ENCODE measurements at places on chromosomes 6 and 20.

DNA sequence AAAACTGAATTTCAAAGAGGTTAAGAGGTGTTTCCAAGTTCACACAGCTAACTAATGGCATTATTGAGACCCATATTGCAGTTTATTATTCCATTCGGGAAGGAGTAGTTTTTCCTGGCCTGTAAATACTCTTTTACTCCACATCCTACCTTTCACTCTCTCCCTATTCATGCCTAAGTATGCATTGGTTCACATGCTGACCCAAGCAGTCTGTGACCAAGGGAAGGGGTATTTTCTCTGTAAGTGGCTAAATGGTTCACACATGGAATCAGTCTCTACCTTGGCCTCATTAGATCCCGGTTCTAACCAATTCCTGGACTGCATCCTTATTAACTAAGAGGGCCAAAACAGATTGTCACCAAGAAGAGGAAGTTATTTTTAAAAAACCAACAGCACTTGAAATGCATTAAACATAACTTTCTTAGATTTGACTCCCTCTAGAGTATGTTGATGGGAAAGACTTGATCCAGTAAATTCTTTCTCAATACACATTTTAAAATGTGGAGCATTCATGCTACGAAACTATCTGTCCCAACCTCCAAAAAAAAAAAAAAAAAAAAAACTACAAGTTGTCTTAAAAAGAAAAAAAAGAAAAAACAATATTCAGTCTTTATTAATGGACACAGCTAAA is 17.8 kb upstream of the RSPO3 start:
- no peak for DNase-seq

GRCh38 chr6:29827579-29828470 is at the start of gene HLA-G:
HLA-G (plus strand) TSS chr6:29827825; CDS start chr6:29827845, 20 bp downstream.
- no peak for DNase-seq

DNA sequence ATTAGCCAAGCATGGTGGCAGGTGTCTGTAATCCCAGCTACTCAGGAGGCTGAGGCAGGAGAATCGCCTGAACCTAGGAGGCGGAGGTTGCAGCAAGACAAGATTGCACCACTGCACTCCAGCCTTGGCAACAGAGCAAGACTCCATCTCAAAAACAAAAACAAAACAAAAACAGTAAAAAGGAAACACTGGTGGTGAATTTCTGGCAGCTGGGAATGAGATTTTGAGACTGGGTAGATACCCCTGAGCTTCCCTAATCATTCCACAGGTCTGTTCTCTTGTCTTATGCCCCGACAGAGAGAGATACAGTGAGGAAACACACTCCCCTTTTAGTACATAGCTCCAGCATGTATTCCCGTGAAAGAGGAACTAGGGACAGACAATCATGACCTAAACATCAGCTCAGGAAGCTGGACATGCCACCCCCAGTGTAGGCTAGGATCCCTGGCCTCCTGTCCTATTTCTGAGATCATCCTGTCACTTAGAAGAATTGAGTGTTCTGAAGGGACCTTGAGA is 9.6 kb downstream of the MAN1A1 start:
- DNase-seq = no peak

DNA sequence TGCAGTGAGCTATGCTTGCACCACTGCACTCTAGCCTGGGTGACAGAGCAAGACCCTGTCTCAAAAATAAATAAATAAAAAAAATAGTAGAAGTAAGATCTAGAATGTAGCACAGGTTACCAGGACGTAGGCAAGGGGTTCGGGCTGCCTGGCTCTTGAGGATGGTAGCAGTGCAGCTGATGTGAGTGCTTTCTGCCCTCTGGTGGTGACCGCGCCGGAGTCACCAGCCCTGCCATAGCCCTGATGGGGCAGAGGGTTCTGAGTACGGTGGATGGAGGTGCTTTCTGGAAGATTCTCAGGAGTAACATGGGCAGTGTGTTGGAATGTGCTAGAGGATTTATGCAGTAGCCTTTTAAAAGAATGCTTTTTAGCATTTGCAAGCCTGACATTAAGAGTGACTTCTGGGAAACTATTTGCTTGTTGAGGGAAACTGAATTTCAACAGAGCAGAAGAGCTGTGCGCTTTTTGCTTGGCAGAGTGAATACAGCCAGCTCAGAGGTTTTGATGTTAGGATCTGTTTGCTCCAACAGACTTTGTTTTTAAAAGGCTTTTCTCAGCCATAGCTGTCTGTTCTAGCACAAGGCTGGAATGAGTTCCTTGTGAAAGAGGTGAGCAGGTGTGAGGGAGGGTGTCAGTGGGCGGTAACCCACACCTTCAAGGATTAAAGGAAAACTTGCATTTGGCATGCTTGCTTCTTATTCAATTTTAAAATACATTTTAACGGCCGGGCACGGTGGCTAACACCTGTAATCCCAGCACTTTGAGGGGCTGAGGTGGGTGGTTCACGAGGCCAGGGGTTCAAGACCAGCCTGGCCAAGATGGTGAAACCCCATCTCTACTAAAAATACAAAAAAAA is 65.9 kb downstream of the PTPN1 start:
- no peak for DNase-seq

DNA sequence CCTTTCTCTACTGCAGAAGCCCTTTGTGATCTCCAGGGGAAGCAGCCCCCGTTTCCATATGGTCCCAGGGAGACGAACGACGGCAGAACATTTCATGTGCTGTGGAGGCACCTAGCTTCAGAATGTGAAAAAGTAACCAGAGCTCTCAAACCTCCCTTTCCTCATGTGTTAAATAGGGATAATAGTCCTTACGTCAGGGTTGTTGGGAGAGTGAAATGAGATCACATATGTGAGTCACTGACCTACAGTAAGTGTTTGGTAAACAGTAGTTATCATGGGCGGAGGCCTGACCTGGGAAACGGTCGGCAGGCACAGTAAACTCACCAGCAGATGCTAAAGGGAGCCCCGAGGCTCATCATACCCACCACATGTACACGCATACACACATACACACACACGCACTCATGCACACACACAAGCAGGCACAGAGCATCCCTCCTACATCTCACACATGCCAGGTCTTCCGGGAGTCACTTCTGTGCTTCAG is 89.7 kb downstream of the LY86 start:
- DNase-seq = no peak

Data from GM12864 (cell line).